ENCODE measurements at places on chromosomes 6 and 20.

GRCh38 chr6:7136859-7137334 is 29.1 kb downstream of the RREB1 start:
- DNase-seq: no peak

- no peak for DNase-seq
Measured at GRCh38 chr6:145569140-145569539, 166.2 kb downstream of the EPM2A start.

GRCh38 chr6:12401200-12401599 is 111.0 kb downstream of the EDN1 start:
- no peak for DNase-seq

DNA sequence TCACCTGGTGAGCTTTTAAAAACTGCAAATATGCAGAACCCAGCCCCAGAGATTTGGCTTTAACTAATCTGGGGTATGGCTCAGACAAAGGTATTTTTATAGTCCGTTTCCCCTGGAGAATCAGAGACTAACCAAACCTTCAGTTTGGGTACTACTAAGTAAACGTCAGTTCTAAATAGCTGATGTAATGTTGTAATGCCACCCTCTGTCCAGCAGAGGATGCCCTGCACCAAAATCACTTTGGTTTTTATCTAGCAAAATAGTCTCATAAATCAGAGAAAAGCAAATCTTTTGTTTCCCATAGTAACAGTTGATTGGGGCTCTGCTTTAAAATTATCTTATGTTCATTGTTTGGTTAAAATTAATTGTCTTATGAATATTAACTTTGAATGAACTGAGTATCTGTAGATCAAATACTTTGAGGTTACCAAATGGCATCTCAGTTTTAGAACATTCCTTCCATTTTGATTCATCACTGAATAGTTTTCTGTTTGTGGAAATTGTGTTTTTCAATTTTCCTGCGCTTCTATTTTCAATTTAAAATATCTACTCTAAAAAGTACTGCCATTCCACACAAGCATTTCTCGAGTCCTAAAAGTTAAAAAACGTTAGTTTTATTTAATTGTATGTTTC is 278.3 kb upstream of the PLCB4 start:
- DNase-seq: no peak

- no peak for DNase-seq
Measured at GRCh38 chr6:53669592-53669991, 4.0 kb upstream of the KLHL31 start.

DNA sequence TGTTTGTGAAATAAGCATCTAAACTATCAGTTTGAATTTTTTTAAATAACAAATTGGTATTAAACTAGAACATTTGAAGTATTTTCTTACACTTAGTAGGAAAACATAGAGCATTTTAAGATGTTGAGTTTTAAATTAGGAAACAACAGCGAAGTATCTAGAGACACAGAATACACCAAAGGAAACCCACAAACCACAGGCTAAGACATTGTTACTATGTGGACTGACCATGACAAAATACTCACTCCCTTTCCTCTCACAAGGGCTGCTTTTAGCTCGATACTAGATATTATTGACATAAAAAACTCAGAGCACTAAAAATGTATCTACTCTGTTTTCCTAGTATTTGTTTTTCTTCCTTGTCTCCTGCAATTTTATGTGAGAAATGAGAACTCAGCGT is 266.0 kb upstream of the CITED2 start:
- no peak for DNase-seq

DNA sequence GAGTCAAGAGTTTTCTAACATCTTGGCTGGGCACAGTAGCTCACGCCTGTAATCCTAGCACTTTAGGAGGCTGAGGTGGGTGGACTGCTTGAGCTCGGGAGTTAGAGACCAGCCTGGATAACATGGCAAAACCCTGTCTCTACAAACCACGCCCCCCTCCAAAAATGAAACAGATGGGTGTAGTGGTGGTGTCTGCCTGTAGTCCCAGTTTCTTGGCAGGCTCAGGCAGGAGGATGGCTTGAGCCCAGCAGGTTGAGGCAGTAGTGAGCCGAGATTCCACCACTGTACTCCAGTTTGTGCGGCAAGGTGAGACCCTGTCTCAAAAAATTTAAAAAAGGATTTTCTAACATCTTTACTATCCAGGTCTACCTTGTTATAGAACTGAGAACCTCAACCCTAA is 22.0 kb downstream of the FAM8A1 start:
- no peak for DNase-seq

GRCh38 chr6:52547647-52548352 is 29.1 kb downstream of the TRAM2 start:
- no peak for DNase-seq

- no peak for DNase-seq
Measured at GRCh38 chr6:36368921-36369865, 18.3 kb downstream of the ETV7 start.

DNA sequence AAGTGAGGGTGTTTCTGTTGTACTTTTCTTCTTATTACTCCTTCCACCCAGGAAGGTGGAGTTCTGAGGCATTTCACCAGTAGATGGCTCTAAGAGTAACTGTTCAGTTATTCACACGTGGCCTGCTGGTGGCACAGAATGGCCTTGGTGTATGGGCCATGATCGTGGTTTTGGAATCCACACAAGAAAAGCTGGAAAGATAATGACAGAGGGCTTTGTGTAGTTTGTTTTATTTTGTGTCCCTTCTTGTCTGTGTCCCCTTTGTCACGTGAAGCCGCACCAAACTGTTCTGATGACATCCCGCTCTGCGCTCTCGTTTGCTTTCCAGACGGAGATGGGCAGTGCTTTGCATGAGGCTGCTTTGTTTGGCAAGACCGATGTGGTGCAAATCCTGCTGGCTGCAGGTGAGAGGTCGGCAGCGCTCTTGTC is 93.4 kb downstream of the ANKS1A start:
- no peak for DNase-seq

Data from activated CD8-positive, alpha-beta memory T cell treated with anti-CD3 and anti-CD28 coated beads for 1 hour (primary cell).